Left colon (tissue), 2 donors: ENCODE measurements at places on chromosomes 12 and 14.

GRCh38 chr12:94553130-94553519 lies 93.5 kb upstream of the CEP83 start:
- no peak for DNase-seq

GRCh38 chr12:89256060-89256459 lies 96.2 kb downstream of the DUSP6 start:
- no peak for DNase-seq

DNA sequence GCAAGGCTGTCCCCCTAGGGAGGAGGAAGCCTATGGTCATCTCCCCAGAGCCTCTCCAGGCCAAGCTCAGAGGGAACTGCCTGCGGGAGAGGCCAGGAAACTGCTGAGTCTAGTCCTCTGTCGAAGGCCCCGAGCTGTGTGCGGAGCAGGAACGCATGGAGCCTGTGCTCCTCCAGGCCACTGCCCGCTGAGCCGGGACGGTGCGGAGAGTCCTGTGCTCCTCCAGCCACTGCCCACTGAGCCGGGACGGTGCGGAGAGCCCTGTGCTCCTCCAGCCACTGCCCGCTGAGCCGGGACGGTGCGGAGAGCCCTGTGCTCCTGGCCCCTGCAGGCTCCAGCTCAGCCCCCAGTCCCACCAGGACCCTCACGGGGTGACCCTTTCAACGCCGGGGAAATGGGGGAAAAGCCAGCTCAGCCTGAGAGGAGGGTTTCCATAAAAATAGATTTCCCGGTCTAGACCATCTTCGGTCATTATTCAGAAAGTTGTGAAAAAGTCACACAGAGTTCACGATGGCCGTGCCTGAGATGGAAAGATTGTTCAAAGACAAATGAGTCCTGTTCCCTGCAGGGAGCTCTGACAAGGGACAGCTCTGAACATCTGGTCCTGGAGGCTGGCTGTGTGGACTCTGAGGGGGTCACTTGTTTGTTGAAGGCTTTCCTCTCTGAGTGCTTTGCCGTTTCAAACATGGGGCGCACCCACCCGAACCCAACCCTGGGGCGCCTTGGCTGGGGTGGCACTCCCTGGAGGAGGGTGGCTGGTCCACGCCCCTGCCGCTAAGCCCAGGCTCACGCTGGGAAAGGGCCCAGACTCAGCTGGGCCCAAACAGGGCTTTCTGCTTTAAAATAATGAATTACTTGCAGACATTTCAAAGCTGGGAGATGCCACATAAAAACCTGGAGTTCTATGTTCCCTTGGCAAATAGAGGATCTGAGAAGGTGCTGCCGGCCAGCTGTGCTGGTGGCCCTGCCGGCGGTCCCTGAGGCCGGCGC lies 85.5 kb downstream of the ADGRD1 start:
- no peak for DNase-seq

GRCh38 chr14:84482256-84483071 lies 1047.5 kb upstream of the FLRT2 start:
- DNase-seq: no peak
